Activated T-cell treated with anti-CD3 and anti-CD28 coated beads for 48 hours (primary cell): ENCODE measurements at places on chromosomes 12 and 14.

DNA sequence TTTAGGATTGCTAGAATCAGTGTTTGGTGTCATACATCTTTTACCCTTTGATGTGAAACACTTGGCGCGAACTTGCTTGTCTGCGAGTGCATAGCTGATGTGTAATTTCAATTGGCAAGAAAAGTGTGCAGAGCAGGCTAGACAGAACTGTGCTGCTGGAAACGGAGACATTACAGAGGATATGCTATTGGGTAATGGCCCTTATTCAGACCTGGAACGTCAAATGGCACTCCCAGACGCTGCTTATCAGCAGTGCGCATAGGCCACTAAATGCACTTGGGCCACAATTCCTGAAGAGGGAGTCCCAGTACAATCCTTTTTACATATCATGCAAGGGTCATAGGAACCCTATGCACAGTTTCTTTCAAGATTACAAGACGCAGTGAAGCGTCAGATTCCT is 15.7 kb upstream of the SLC10A1 start:
- no peak for DNase-seq

- DNase-seq = no peak
These were observed 21.1 kb upstream of the ADAM20 start for GRCh38 chr14:70555890-70556289.

DNA sequence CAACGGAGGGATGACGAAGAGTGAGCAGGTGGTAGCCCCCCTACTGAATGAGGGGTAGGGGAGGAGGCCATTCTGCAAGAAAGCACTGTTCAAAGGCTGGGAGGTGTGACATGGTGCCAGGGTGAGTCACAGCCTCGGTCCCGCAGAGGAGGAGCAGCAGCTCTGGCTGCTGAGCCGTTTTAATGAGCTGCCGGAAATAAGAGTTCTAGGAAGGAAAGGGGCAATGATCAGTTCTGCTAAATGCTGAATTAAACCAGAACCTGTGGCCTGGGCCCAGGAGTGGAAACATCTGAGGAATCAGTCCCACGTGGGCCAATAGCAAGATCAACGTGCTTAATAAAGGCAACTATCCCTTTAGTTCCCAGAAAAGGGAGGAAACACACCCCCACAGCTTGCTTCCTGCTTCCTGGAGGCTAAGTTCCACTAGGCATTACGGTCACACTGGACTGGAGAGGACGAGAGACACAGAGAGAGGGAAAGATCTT is 3.6 kb downstream of the ABCD4 start:
- no peak for DNase-seq

DNA sequence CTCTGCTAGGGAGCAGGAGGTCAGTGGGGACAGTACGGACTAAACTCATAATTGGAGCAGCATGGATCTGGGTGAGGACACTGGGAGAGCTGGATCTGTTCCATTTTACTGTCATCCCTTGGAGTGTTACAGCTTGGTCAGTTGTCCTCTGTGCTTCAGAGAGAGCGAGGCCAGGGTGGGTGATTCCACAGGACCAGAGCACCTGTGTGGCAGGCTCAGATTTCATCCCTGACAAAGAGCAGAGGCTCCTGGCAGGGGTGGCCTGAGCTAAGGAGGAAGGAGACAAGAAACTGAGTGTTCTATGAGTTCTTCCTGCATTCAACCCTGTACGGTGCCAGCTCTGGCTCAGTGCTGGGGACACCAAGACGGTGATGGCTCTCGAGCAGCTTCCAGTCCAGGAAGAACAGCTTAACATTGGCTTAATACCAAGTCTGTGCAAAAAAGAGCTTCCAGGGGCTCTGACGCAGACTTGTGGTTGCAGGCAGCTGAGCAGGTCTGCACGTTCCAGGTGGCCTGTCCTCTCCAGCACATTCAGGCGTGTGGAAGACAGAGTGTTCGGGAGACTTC is 8.4 kb upstream of the PGF start:
- DNase-seq = no peak

DNA sequence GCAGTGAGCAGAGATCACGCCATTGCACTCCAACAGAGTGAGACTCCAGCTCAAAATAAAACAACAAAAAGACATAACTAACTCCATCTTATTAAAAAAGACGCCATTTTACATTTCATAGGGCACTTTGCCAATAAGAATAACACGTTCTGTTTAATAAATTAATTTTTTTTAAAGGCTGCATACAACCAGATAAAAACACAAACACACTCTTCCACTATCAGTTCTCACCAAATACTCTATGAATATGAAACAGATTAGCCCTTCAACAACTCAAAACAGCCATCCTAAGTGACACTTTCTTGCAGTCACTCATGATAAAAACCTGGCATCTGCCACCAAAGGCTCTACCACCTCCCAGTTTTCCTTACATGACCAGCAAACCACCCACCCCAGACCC is 16.1 kb downstream of the AICDA start:
- DNase-seq = no peak

GRCh38 chr14:21894003-21894897 is 220.6 kb upstream of the OR4E1 start:
- peak; percentile 41 for DNase-seq

DNA sequence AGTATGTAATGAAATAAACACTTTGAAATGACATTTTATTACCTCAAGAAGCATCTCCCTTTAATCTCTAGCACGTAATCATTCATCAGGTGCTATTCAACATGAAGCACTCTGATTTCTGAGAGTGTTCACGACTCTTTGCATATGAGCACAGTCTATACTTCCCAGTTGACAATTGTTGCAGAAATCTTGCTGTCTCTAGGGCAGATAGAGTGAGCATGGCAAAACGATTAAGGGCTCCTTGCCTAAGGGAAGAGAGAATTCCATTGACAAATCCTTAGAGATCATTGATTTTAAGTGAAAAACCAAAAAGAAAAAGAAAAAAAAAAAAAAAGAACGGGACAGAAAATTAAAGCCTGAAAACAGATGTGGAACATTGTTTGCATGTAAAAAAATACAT is 107.6 kb downstream of the C12orf50 start:
- DNase-seq = no peak

DNA sequence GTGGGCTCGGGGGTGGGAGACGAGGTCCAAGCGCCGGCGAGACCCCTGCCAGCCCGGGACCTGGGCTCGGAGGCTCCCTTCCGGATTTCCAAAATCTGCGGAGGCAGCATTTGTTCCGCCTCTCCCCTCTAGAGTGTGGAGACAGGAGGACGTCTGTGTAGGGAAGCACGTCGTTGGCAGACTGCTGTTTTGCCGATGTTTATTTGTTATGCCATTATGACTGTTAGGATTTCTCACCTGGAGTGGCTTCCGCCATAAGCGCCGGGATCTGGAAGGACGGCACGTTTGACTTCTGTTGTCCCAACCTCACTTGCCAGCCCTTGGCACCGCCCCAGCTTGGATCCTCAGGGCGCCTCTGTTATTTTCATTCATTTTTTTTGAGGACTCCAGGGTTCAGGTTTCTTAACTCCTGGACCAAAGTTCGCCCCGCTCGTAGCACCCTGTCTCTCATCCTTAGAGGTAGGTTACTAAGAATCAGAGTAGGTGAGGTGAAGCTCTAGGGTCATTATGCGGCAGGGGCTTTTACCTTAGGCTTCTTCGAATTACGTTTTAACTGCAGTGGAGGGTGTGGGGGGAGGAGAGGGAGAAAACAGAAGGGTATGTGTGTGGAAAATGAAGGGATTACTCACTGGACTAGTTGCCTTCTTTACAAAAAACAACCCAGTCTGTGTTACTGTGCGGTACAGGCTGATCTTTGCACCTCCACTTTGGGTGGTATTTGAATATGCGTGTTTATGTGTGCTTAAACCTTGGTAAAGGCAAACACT is 547 bp upstream of the PYGL start:
- peak; percentile 4 for DNase-seq

GRCh38 chr12:111405859-111406473 is at the start of gene SH2B3:
TSS of gene SH2B3 (plus strand) at chr12:111405923. CDS start at chr12:111418146, 12,223 bp downstream.
- DNase-seq = peak; percentile 76

- DNase-seq = no peak
These were observed 74.6 kb downstream of the GXYLT1 start for GRCh38 chr12:42070036-42070435.

- DNase-seq = no peak
These were observed 91.8 kb downstream of the ESRRB start for GRCh38 chr14:76467711-76468155.

GRCh38 chr12:52713960-52714886 is 10.9 kb upstream of the KRT77 start:
- DNase-seq = peak; percentile 25

GRCh38 chr12:32549675-32550079 is 129.4 kb upstream of the DNM1L start:
- DNase-seq = no peak

DNA sequence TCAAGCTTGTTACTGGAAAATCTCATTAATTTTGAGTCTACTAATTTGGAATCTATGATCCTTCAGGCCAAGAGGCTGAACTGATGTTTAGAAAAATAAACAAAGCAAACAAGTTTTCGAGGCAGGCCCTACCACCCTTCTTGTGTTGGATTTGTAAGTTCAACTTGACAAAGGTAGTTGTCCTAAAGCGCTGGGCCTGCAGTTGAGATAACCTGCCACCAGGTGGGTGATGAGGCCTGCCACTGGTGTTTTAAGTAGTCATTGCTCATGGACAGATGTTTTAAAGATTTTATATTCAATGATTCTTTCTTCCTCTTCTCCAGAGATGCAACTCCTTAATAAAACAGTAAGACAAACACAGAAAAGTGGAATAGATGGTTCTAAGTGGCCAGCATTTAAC is 19.4 kb downstream of the ACVRL1 start:
- DNase-seq = peak; percentile 41

GRCh38 chr12:88241862-88242570 is 99.9 kb downstream of the TMTC3 start:
- no peak for DNase-seq

- peak; percentile 15 for DNase-seq
These were observed 781.4 kb upstream of the TMEM132C start for GRCh38 chr12:127485528-127485927.

DNA sequence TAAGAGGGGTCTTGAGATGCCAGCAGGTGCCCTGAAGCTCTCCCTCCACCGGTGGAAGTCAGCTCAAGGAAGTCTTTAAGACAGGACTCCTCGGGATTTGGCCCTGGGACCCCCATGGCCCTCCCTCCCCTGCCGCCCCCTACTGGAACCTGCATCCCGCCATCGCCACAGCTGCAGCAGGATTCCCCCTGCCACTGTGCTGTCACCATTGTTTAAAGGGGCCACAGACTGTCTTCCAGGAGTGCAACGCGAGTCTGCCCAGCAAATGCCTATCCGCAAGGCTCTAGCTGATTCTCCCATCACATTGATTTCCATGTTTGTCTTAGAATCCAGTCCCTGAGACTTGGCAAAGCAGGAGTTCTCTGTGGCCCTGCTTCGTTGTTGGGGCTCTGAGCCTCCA is 770.8 kb upstream of the ALG10B start:
- no peak for DNase-seq

GRCh38 chr12:79911889-79912656 is 22.8 kb downstream of the PPP1R12A start:
- DNase-seq = no peak

GRCh38 chr12:20268121-20268732 is 100.1 kb upstream of the PDE3A start:
- DNase-seq = no peak

DNA sequence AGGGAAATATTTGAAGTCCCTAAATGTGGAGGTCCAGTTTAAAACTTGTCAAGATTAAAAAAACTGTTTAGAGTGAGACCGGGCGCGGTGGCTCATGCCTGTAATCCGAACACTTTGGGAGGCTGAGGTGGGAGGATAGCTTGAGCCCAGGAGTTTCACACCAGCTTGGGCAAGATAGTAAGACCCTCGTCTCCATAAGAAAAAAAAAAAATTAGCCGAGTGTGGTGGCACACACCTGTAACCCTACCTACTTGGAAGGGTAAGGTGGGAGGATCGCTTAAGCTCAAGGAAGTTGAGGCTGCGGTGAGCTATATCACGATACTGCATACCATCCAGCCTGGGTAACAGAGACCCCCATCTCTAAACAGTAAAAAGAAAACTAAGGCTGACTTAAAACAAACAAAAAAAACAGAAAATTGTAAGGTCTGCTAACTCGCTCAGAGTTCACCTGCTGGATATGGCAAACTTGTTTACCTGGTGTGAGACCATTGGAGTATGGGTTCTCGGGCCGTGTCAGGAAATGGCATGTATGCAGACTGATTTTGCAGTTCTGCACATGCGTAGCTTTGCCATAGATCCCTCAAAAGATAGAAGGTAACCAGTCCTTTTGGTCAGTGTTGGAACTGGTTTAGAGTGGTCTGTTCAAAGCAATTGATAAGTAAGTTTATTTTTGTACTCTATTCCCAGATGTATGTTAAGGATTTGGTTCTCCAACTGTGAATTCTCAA is 2.1 kb downstream of the RNF10 start:
- DNase-seq = no peak

DNA sequence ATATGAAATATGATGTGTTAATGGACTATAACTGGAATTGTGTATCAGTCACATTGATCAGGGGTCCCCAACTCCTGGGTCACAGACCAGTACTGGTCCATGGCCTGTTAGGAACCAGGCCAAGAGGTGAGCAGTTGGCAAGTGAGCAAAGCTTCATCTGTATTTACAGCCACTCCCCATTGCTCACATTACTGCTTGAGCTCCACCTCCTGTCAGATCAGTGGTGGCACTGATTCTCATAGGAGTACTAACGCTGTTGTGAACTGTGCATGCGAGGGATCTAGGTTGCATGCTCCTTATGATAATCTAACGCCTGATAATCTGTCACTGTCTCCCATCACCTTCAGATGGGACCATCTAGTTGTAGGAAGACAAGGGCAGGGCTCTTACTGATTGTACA is 72.3 kb downstream of the CDK17 start:
- DNase-seq = no peak

- DNase-seq = no peak
These were observed 8.0 kb upstream of the SSTR1 start for GRCh38 chr14:38199739-38200138.
